ENCODE measurements at places on chromosomes 7 and 10.

DNA sequence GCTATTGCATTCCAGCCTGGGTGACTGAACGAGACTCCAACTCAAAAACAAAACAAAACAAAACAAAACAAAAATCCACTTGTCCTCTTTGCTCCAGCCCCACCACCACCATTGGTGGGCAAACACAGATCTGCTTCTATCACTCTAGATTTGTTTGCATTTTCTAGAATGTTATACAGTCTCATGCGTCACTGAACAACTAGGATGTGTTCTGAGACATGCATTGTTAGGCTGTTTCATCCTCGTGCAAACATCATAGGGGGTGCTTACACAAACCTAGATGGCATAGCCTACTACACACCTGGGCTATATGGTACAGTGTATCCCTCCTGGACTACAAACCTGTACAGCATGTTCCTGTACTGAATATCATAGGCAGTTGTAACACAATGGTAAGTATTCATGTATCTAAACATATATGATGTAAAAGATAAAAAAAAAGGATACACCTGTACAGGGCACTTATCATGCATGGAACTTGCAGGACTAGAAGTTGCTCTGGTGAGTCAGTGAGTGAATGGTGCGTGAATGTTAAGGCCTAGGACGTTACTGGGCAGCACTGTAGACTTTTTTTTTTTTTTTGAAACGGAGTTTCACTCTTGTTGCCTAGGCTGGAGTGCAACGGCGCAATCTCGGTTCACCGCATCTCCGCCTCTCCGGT is 45.3 kb downstream of the BTBD16 start:
- no peak for DNase-seq

DNA sequence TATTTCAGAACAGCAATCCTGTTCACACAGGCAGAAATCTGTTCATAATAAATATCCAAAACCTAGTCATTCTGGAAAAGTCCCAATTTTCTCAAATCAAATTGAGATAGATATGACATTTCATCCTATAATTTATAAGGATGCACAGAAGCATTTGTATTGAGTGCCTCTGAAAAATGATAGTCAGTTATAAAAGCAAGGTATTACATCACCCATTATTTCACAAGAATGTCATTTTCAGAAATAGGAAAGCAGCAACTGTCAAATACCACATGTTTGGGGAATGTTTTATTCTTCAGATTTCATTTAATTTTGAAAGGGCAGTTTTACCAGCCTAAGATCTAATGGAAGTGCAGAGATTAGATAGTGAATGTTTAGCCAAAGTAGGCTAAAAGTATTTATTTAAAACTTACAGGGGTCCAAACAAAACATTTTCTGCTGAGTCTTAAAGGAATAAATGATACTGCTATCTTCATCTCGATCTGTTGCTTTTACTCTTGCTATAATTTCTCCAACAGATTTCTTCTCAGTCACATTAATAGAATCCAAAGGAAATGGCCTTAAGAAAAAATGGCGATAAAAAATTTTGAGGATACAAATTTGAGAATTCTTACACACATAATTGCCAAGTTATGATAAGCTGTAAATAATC is 185.8 kb downstream of the HGF start:
- no peak for DNase-seq

DNA sequence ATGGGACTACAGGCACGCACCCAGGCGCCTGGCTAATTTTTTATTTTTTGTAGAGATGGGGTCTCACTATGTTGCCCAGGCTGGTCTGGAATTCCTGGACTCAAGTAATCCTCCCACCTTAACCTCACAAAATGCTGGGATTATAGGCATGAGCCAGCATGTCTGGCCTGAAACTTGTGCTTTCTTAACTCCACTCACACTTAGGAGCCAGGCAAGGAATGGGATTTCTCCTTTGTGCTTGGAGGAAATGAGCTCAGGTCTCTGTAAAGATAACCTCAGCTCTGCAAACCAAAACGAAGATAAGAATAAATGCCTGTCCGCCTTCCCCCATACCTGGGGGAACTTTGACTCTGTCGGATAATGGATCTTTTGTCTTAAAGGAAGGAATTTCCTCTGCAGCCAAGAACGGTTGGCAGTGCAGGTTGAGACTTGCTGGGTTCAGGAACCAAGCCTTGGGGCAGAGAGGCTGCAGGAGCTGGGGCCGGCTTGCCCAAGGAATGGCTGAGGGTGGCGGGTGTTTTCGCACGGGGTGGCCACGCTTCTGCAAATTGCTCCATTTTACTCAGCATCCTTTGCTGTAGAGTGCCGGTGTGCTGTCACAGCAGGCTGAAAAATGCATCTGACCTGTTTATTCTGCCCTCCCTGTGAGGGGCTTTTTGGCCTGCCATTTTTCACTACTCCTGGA is 174.2 kb downstream of the KIAA1217 start:
- DNase-seq = no peak

DNA sequence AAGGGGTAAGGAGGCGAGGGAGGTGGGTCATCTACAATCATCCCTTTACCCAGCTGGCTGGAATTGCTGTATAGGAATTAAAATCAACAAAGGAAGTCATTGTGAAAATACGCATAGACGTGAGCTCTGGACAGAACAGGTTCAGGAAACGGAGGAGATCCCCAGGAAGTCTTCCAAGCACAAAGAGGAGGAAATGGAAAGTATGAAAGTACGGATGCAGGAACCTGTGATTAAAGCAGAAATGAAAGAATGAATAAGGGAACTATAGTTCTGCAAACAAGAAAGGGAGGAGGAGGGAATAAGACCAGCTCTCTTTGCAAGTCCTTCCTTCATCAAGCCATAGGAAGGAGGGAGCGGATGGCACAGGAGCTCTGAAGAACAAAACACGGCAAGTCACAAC is 61.8 kb downstream of the PYROXD2 start:
- no peak for DNase-seq

GRCh38 chr7:22726907-22727713 is at the start of gene IL6:
Gene IL6 (plus strand): TSS chr7:22727200. CDS start chr7:22727263, 63 bp downstream.
- DNase-seq = peak; percentile 40

- no peak for DNase-seq
Measured at GRCh38 chr10:28624351-28624750, 53.0 kb upstream of the BAMBI start.

- DNase-seq = no peak
Measured at GRCh38 chr7:1598286-1598685, 28.5 kb upstream of the PSMG3 start.

- no peak for DNase-seq
Measured at GRCh38 chr10:95793401-95794045, 37.6 kb downstream of the ENTPD1 start.

- peak; percentile 20 for DNase-seq
Measured at GRCh38 chr10:42975558-42976340, 101.1 kb upstream of the RET start.

- DNase-seq = peak; percentile 52
Measured at GRCh38 chr7:32070406-32071360, at the start of gene PDE1C. Gene PDE1C (minus strand): TSS chr7:32070407.

GRCh38 chr7:116810267-116811116 is 51.9 kb upstream of the CAPZA2 start:
- DNase-seq = no peak

- DNase-seq = no peak
Measured at GRCh38 chr7:55516409-55516808, 55.9 kb downstream of the VOPP1 start.

- DNase-seq = no peak
Measured at GRCh38 chr7:38731215-38731614, 100.0 kb upstream of the AMPH start.

DNA sequence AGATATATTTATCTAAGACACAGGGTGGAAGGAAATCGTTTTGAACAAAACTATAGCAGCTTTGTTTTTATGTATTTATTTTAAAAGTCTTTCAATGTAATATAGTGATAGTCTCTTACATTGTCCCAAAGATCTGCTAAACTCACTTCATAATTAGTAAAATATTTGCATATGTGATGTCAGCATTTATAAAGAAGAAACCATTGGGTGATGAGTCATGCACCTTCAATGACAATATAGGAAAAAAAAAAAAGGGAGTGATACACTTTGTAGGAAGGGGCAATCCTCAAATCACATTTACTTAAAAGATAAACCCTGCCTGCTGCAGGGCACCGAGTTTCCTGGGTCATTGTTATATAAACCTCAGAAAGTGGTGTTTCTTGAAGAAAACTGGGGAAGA is 112.4 kb upstream of the SEMA3C start:
- DNase-seq = no peak

DNA sequence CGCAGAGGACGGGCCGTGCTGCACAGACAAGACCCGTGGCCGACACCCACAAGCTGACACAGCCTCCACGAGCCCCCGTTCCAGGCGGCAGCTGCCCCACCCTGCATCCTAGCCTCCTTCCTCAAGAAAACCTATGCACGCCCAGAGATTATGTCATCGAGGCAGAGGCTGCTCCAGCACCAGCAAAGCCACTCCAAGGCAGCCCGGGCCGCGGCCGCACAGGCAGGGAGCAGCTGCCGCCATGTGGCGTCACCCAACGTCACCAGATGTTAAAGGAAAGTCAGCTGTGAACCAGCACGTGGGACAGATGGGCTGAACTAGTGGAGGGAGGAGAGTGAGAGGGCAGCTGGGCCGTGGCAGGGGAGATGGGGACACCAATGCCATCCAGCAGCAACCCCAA is 59.8 kb downstream of the STK32C start:
- peak; percentile 74 for DNase-seq

DNA sequence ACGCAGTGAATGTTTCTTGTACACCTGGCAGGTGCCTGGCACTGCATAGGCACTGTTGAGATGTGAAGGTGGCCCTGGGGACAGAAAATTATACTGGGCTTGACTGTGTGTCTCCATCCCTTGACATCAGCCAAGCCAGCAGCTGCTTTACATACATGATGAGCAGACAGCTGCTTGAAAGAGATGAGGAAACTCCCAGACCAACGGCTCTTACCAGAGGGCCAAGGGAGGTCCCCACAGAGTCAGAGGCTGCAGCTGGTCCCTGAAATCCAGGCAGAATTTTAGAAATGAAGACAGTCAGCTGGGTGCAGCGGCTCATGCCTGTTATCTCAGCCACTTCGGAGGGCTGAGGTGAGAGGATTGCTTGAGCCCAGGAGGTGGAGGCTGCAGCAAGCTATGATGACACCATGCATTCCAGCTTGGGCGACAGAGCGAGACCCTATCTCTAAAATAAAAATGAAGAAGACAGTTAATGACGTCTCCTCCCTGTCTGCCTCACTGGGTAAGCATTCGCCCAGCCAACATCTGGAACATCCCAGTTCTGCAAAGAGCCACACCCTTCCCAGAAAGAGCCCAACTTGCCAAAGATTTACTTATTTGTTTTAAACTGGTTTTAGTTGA is 17.6 kb downstream of the LIMK1 start:
- DNase-seq = no peak

DNA sequence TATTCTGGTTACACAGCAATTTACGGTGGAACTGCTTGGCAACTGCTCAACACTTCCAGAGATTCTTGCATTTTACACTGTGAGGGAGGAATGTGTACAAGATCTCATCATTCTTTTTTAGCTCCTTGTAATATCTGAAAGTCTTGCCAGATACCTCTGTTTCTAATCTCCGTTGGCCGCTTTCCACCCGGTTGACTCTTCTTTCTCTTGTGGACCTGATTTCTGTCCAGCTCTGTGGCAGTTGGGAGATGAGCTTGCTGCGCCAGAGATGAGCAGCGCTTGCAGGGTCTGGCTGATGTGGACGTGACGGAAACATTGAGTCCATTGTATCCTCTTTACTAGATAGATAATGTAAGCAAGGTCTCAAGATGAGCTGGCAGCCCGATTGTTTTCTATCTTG is 27.6 kb downstream of the SPAG6 start:
- DNase-seq = no peak

DNA sequence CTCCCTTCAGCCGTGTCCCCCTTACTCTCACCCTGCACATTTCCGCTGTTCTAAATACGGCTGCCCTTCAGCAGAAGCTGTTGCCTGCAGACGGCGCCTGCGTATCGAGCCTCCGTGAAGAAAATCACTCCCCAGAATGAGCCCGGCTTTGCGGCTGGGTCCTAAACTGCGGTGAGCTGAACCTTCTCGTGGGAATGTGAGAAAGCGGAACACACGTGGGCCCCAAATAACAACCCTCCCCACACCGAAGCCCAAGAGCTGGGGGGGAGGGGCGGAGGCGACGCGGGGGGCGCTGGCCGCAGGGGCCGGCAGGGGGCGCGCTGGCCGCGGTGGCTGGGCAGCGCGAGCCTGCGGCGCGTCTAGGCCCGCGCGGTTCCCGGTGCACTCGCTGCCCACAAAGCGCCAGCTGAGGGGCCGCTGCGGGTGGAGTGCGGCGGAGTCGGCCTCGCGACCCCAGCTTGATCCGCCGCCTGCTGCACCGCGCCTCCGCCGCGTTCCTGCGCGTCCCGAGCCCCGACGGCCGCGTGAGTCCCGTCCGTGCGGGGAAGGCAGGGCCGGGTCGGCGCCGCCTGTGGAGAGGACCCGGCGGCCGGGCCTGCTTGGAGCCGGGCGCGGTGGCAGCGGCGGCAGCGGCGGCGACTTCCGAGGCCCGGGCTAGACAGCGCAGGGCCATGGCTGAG is at the start of gene ZNF398:
ZNF398 (plus strand) TSS at position 382 of the 680 bp plus-strand sequence; CDS start at position 672, 290 bp downstream.
- DNase-seq = peak; percentile 82

GRCh38 chr7:13920053-13920697 is 69.3 kb downstream of the ETV1 start:
- DNase-seq = peak; percentile 63

GRCh38 chr7:117145333-117145732 is 177.5 kb downstream of the WNT2 start:
- no peak for DNase-seq

DNA sequence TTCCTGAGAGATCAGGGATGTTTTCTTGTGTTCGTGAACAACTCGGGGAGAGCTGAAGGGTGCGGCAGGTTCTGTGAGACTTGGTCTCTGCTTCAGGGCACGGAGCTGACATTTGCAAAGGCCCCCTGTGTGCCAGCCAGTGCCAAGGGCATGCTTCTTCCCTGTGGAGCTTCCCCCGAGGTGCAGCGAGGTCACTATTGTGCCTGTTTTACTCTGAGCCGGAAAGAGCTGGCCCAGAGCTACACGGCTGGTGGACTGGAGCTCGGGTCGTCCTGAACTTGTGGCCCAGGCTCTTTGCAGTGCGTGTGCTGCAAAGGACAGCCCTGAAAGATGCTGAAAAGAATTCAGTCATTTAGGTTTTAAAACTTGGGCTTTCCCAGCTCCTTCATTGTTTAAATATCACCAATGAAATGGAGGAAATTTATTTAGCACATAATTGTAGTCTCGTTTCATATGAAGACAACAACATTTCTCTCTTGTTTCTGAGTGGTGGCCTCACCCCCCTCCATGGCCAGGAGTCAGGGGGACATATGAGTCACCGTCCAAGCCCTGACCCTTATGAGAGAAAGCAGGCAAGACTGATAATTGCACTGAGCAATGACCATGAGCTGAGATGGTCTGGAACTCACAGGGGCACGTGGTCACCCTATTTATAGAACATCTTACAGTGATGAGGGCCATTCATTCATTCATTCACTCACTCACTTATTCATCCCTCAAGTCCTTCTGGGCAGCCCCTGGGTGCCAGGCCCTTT is 102.6 kb downstream of the PTPRE start:
- DNase-seq = no peak

- peak; percentile 32 for DNase-seq
Measured at GRCh38 chr10:124367936-124368335, 50.8 kb downstream of the OAT start.

- DNase-seq = no peak
Measured at GRCh38 chr7:106110238-106110560, 1.9 kb downstream of the SYPL1 start.
